Caudate nucleus (tissue), 63 donors: ENCODE measurements at places on chromosomes 4 and X.

GRCh38 chr4:21413807-21414370 is 534.7 kb downstream of the KCNIP4 start:
- DNase-seq = no peak

DNA sequence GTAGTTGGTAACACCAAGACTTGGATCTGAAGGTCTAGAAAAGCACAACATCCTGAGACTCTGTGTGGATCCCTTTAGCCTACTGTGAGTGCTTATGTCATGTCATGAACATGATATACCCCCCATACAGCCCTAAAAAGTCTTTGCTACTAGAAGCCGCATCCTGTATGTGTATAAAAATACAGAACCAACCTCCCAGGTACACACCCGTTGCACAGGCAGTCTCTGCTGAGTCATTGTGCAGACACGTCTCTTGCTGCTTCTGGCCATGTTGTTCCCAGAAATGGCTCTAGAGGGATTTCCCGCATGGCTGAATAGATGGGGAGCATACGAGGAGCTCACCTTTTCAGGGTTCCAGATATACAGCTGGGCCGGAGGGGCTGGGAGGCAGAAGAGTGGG is 93.3 kb downstream of the MAMLD1 start:
- no peak for DNase-seq

- no peak for DNase-seq
Measured at GRCh38 chr4:127370604-127371003, 262.2 kb upstream of the INTU start.

DNA sequence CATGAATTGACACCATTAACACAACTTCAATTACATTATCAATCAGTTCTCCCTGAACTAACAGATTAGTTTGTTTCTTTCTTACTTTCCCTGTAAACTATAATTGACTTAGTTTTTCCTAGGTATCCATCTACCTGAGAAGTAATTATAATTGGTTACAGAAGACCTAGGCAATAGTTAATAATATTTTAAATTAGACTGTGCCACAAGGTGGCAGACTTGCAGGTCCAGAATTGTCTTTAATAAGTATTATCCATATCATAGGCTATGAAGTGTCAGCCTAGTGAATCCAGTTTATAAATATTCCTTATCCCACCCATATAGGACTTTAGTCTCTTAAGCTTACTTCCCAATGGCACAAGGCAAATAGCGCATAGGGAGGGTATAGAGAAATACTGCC is 48.9 kb upstream of the FAM47B start:
- no peak for DNase-seq

- no peak for DNase-seq
Measured at GRCh38 chr4:141853091-141853764, 216.8 kb downstream of the IL15 start.

DNA sequence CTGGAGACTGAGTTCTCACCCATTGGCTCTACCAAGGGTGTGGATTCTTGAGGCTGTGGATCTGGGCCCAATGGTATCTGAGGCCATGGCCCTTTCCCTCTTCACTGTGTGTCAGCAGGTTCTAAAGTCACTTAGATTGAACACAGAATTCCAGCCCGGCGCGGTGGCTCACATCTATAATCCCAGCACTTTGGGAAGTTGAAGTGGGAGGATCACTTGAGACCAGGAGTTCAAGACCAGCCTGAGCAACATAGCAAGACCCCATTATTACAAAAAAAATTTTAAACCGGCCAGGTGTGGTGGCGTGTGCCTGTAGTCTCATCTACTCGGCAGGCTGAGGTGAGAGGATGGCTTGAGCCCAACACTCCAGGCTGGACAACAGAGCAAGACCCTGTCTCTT is 18.0 kb upstream of the XPNPEP2 start:
- no peak for DNase-seq
